ENCODE measurements at places on chromosomes 13 and 19. TPM values are rescaled to one million over a fixed set of nuclear protein-coding genes. Genes with fewer than 3 reads are reported as not detected.

- DNase-seq = no peak
Measured at GRCh38 chr19:50513746-50514345, at the start of gene ASPDH. Gene ASPDH (minus strand): TSS chr19:50513913. CDS start chr19:50513823, 90 bp downstream.

DNA sequence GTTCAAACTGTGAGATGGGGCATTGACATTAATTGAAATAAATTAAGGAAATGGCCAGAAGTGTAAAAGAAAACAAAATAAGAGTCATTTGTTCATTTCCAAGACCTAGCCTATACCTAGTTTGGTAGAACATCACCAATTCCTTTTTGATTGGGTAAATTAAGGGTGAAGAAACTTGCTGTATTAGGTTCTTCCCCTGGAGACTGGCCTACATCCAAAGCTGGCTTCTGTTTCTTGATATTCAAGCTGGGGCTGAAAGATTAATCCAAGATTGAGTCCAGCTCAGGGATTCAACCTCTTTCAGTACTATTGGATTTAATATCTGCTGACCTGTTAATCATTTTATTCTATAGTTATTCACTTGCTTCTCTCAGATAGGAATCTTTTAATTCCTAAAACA lies 183.2 kb downstream of the GPC6 start:
- DNase-seq = no peak

Gene CRB3
- total RNA-seq = 9.8 TPM

Gene ZNF428
- total RNA-seq = 28.4 TPM

DNA sequence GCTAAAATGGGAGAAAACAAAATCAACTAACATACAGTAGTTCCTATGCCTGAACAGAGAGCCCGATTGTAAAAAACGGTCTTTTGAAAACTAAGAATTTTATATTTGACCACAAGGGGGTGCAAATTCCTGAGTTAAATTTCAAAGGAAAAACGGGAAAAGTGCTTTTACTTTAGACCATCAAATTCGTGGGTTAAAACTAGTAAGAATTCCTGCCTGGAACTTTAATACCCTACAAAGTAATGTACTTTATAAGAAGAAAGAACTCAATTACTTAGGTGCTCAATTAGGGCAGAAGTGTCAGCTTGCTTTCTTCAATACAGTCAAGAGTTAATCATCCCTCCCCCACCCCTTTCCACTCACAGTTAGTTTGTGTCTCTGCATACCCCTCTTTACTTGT lies 69.8 kb downstream of the KCNRG start:
- DNase-seq = peak; percentile 46

GRCh38 chr13:109547942-109548341 lies 238.4 kb downstream of the IRS2 start:
- DNase-seq = no peak

GRCh38 chr19:14367016-14367415 lies 14.2 kb upstream of the ADGRE5 start:
- DNase-seq = no peak

DNA sequence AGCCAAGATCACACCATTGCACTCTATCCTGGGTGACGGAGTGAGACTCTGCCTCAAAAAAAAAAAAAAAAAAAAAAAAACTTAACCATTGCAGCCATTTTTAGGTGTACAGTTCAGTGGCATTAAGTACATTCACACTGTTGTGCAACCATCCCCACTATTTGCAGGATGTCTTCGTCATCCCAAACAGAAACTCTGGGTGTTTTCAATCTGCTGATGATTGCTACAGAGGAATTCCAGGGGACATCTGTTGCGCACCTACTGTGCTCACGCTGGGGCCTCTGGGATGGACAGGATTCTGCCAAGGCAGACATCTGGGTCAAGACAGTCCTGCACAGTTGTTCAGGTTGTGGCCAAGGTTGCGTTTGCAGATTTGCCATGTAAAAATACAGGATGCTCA lies 2.4 kb upstream of the APOC4 start:
- no peak for DNase-seq

- no peak for DNase-seq
Measured at GRCh38 chr13:99214232-99214631, 13.6 kb downstream of the UBAC2 start.

DNA sequence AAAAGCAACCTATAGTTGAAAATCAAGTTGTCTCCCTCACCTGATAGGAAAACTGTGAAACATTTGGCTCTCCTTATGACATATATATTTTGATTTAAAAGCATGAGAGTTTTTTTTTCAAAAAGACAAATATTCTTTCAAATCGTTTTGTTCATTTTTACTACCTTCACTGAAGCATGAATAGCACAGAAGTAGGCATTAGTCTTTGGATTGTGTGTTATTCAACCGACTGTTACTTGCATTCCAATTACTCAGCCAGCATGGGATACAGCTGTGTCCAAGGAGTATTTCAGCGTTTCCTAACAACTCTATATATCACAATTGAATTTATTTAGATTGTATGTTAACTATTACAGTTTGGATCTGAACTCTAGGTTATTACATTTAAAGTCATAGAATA lies 135.2 kb downstream of the PCDH9 start:
- no peak for DNase-seq

DNA sequence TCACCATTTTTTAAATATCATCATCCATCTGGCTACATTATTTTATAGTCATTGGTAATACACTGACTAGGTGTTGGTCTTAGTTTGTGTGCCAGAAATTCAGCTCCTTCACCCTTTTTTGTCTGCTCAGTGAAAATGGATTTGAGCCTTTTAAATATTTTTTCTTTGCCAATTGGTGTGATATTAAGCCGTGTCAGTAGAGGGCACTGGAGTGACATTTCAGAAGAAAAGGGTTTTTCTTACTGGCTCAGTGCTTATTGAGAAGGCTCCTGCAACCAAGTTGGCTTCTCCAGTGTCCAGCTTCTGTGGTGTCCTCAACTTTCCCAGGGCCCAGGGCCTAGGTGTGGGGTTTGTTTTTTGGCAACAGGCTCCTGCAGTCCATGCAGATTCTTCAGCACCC lies 546.6 kb downstream of the DACH1 start:
- DNase-seq = no peak

- DNase-seq = no peak
Measured at GRCh38 chr19:41687419-41687818, 651 bp downstream of the CEACAM7 start.

- DNase-seq = no peak
Measured at GRCh38 chr13:50377726-50378270, 362.6 kb downstream of the KCNRG start.

GRCh38 chr13:113579686-113580085 lies 4.9 kb upstream of the TFDP1 start:
- no peak for DNase-seq

DNA sequence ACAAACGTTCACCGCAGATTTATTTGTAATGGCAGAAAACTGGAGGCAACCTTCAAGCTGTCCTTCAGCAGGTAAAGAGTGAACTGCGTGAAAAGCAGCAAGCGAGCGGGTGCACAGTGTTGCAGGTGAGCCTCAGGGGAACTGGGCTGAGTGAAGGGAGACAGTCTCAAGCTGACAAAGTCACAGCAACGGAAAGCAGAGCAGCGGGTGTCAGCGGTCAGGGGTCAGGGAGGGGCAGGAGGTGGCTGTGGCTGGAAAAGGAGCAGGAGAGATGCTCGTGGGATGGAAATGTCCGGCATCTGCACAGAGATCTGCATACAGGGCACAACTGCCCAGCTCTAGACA lies 8.5 kb upstream of the RASA3 start:
- no peak for DNase-seq

Gene DACT3
- 6.7 TPM for total RNA-seq

DNA sequence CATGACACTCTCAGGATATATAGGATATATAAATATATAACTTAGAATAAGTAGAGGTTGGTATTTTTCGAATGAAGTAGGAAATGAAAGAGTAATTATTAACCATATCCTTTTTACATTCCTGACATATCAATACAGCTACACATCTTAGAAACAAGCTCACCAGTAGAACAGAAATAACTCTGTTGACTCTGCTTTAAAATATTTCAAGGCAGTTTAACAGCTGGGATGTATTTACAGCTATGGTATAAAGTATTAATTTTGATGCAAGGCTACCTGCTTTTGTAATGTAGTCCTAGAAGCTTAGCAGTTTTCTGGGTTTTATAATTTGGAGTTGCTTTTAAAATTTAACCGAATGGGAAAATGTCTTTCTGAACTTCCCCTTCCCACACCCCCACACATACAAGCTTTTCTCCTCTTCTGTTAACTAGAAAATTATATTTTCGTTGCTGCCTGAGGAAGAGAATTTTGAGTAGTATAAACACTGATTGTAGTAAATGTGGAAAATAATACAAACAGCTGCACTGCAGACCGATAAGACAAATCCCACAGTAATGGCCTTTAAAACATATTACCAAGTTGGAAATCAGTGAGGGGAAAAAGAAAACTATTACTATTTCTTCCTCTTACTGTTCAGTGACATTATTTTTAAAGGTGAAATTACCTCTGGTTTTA lies 147.7 kb downstream of the GGACT start:
- no peak for DNase-seq

Gene KLHL1
- 0.10 TPM for total RNA-seq

DNA sequence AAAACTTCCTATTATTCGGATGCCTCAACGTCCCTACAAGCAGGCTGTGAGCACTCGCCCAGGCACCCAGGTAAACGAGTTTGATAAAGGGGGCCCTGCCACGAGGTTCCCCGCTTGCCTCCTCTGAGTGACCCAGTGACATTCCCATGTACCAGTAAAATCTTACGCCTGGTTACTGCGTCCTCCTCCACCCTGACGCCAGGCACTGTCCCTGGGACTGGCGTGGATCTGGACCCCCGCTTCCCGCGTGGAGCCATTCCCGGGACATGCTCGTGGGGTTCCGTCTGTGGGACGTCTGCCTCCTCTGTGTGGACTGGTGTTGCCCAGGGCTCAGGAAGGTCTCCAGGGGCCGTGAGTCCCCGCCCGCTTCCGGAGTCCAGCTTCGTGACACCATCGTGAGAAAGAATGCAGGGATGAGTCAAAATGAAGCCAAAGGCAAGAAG lies 407 bp upstream of the ZNF550 start:
- peak; percentile 3 for DNase-seq

Gene ATP12A
- total RNA-seq = 7.2 TPM
